ENCODE measurements at places on chromosomes 7 and 10. TPM values are rescaled to one million over a fixed set of nuclear protein-coding genes. Genes with fewer than 3 reads are reported as not detected.

UNC5B gene
- total RNA-seq, result 5.3 TPM

PLAU gene
- total RNA-seq, result 64.7 TPM

AS3MT gene
- total RNA-seq, result 2.1 TPM

SLC26A3 gene
- 0.45 TPM for total RNA-seq

MYH16 gene
- total RNA-seq, result not detected

PSD gene
- total RNA-seq, result not detected

EGR2 gene
- 21.1 TPM for total RNA-seq

RBM48 gene
- 8.0 TPM for total RNA-seq

NANOS1 gene
- 54.3 TPM for total RNA-seq

ATRNL1 gene
- 0.74 TPM for total RNA-seq

CPED1 gene
- 44.4 TPM for total RNA-seq

KDM7A gene
- 16.4 TPM for total RNA-seq

TAF5 gene
- total RNA-seq, result 2.3 TPM

PARG gene
- total RNA-seq, result 22.3 TPM

ACHE gene
- total RNA-seq, result 1.9 TPM

CALN1 gene
- total RNA-seq, result not detected

CRCP gene
- 29.1 TPM for total RNA-seq

DNAJC1 gene
- total RNA-seq, result 28.2 TPM

P4HA1 gene
- 28.3 TPM for total RNA-seq

SPDYE9 gene
- not detected for total RNA-seq

IRF5 gene
- 17.3 TPM for total RNA-seq

CXCL12 gene
- total RNA-seq, result 347 TPM

INPP5F gene
- 16.6 TPM for total RNA-seq

BHLHA15 gene
- 0.67 TPM for total RNA-seq

TMEM139 gene
- total RNA-seq, result 3.7 TPM

AMZ1 gene
- 0.16 TPM for total RNA-seq

CALCR gene
- total RNA-seq, result 0.51 TPM

UTF1 gene
- total RNA-seq, result not detected

MACC1 gene
- total RNA-seq, result 7.4 TPM

HTR5A gene
- not detected for total RNA-seq

EBLN1 gene
- not detected for total RNA-seq

TMEM130 gene
- 0.29 TPM for total RNA-seq

CNPY1 gene
- total RNA-seq, result not detected

CH25H gene
- 4.8 TPM for total RNA-seq

AGBL3 gene
- total RNA-seq, result 2.6 TPM

NEUROG3 gene
- total RNA-seq, result 0.71 TPM

CNNM1 gene
- 0.61 TPM for total RNA-seq

LAMB1 gene
- total RNA-seq, result 421 TPM

ZNF853 gene
- total RNA-seq, result 4.1 TPM

PTF1A gene
- total RNA-seq, result not detected

ADCY1 gene
- total RNA-seq, result 3.3 TPM

TRIM74 gene
- total RNA-seq, result 0.61 TPM

ERVW-1 gene
- not detected for total RNA-seq

CRHR2 gene
- 0.19 TPM for total RNA-seq

Data from mesenteric fat pad (tissue), 1 donor.